Fibroblast of upper back skin (primary cell): ENCODE measurements at places on chromosomes 2 and 18.

DNA sequence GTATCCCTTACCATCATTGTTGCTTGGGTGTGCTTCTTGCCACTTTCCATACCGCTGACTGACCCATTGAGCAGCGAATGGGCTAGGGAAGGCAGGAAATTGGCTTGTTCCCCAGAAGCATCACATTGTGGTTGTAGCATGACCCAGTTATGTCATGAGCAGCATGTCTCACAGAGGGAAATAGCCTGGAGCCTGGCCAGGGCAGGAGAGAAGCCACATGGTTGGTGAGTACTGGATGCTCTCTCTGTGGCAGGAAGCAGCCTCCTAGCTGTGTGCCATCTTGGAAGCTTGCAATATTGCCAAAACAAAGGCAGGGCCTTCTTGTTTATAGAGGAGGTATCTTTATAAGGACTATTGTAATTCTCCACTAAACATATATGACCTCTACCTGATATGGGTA is 482.6 kb downstream of the PIK3C3 start:
- DNase-seq, result no peak

GRCh38 chr2:224333726-224334482 is 68.0 kb downstream of the FAM124B start:
- no peak for DNase-seq

- DNase-seq, result peak; percentile 72
Measured at GRCh38 chr18:7677001-7677400, 109.9 kb downstream of the PTPRM start.

- no peak for DNase-seq
Measured at GRCh38 chr2:46784278-46784677, 131.3 kb downstream of the MCFD2 start.

DNA sequence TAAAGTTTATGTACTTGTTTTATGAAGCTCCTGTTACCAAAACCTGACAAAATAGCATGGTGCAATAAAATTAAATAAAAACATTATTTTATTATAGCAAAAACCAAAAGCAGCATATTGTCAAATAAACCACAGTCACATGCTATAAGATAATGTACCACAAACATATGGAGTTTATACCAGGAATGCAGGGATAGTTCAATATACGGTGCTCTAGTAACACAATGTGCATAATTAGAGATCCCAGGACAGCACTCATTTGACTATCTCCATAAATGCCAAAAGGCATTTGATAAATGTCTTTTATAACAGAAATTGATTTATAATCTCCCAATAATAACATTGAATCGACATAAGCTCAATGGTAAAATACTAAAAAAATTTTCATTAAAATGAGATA is 402.0 kb downstream of the RND3 start:
- no peak for DNase-seq

DNA sequence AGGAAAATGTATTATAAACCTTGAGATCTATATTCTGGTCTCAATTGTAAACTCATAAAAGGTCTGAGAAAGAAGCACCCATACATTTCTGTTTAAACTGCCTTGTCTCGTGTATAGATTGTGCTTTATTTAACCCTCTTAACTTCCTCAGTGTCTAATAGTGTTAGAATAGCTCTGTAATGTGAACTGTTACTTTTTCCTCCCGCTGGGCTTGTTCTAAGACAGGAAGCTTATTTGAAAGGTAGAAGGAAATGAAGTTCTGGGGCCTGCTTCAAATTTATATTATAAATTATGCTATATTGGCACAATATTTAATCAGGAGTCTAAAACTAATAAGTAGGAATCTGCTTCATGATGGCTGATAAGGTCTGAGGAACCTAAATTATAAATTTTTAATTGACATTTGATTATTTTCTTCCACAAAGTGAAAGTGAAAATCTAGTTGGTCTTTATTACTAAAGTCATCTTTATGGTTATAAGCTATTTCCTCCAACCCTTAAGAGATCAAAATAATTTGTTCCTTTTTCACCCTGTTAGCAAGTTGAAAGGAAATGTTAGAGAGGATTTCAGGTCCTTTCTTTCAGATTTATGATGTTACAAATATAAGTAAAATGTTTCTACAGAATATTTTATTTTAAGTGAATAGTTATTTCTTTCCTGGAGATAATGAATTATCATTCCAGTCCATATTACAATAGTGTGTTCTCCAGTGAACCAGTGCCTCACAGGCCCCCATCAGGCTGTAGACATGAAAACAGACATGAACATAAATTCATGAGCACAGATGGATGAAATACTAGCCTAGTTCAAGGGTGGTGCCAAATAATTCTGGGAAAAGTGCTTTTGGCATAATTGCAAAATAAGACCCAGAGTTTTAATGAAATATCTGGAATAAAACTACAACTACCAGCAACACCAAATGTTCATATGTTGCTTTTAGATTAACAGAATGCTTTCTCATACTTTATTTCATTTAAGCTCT is 7.9 kb downstream of the MFSD6 start:
- DNase-seq, result no peak

DNA sequence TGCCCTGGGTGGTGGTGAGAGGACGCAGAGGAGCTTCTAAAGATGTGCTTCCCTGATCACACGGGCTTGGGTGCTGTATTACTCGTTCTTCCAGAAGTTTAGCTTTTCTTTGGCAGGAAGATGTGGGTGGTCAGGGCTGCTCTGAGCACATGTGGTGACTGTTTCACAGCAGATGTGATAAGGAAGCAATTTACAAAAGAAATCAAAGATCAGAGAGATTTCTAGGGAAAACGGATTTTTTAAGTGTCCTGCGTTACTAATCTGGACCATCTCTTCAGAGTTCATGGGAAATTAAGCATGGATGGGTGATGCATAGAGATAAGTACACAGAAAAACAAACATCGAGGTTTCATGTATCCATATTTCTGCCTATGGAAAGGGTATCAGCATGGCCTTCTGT is 99.4 kb downstream of the WDSUB1 start:
- DNase-seq, result no peak

DNA sequence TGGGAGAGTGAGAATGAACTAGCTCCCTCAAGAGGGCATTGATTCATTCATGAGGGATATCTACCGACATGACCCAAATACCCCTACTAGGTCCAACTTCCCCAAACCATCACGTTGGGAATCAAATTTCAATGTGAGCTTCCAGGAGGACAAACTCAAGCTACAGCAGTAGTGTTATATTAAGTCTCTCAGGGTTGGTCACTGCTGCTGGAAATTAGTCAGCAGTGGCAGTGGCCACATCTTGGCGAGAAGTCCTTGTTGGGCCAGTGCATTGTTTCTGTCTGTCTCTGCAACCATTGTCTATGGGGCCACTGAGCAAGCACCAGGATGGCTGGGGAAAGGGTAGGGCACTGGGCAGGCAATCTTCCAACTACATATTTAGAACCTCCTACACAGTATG is 47.5 kb downstream of the THUMPD2 start:
- no peak for DNase-seq

DNA sequence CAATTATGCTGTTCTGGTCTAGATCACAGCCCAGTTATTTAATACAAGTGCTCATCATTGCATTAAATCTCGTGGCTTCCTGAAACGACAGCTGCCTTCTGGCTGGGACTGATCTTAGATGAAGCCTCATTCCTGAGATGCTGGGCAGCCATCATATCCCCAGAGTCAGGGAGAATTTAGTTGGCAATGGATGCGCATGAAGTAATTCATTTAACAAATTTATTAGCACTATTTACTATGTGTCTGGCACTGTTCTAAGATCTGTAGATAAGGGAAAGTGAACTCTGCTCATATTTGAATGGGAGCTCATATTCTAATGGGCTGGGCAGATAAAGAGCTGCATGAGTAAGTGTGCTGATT is 244.7 kb downstream of the KCNS3 start:
- DNase-seq, result no peak

- peak; percentile 50 for DNase-seq
Measured at GRCh38 chr18:21129566-21130216, 18.1 kb upstream of the ROCK1 start.

DNA sequence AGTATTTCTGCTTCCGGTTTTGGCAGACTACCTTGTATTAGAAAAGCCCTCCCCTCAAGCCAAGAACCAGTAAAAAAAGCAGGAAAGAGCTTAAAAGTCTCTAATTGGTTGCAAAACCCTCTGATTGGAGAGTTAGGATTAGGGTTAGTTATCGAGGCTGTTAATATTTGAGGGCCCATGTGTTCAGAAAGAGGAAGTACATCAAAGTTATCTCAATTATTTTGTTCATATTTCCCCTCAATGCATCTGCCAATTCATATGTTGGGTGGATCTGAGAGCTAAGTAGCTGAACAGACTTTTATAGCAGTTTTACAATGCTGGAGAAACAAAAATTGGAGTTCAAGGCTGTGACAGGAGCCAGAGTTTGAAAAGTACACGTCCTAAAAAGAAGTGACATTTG is 43.1 kb upstream of the KLHL14 start:
- no peak for DNase-seq

- DNase-seq, result peak; percentile 99
Measured at GRCh38 chr2:676647-677055, 555 bp downstream of the TMEM18 start.

GRCh38 chr2:47616506-47616905 is 166.4 kb upstream of the MSH6 start:
- DNase-seq, result no peak

GRCh38 chr2:181138816-181139215 is 158.4 kb downstream of the UBE2E3 start:
- DNase-seq, result peak; percentile 28

GRCh38 chr2:55102056-55102812 is 52.0 kb upstream of the RTN4 start:
- peak; percentile 94 for DNase-seq

DNA sequence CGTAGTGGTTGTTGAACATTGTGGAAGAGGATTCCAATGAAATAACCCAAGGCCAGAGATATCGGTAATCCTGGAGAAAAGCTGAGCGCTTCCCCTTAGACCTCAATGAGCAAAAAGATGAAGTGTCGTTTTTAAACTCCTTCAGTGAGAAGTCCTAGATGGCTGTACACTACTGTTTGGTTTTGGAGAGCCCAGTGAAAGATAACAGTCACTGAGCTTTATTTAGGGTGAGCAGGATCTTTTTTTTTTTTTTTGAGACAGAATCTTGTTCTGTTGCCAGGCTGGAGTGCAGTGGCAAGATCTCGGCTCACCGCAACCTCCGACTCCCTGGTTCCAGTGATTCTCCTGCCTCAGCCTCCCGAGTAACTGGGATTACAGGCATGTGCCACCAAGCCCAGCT is 24.2 kb downstream of the LRRC30 start:
- DNase-seq, result no peak

- peak; percentile 31 for DNase-seq
Measured at GRCh38 chr2:153478289-153479261, at the start of gene RPRM. TSS of gene RPRM (minus strand) at chr2:153478762. CDS start at chr2:153478565, 197 bp downstream.

DNA sequence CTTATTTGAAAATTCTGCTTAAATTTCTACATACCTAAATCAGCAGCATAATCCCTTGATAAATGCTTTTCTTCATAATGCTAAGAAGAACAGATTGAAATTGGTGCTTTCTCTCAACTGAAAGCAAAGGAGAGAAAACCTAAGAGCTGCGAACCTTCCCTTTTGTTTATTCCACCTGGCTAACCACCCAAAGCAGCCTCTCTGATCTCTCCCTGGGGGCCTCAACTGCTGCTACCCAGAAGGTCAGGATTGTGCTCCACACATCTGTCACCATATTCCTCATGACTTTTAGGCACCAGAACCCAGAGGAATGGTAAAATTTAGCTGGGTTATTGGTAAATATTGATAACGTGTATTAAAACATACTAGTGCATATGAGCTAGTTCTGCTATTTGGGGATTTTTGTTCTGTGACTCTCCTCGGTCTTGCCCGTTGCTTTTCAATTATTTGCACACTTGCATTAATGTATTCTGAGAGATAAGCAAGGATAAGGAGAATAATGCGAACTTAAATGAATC is 334.1 kb downstream of the RIT2 start:
- no peak for DNase-seq

DNA sequence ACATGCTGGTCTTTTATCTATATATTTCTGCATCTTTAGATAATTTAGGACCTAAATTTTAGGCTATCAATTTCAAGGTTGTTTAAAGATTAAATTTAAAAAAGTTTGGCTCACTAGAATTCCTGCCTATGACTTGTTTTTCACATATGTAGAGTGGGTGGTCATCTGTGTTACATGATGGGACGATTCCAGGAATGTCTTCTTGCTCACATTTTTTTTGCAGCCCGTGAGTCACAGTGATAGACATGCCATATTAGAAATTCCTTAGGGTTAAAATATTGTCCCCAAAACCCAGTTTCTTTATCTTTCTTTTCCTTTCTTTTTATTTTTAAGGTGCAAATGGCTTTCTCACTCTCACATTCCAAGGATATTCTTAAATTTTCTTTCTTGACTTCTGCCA is 652.0 kb downstream of the PLCL1 start:
- DNase-seq, result peak; percentile 80

GRCh38 chr2:64478502-64479230 is 24.7 kb downstream of the LGALSL start:
- DNase-seq, result no peak

DNA sequence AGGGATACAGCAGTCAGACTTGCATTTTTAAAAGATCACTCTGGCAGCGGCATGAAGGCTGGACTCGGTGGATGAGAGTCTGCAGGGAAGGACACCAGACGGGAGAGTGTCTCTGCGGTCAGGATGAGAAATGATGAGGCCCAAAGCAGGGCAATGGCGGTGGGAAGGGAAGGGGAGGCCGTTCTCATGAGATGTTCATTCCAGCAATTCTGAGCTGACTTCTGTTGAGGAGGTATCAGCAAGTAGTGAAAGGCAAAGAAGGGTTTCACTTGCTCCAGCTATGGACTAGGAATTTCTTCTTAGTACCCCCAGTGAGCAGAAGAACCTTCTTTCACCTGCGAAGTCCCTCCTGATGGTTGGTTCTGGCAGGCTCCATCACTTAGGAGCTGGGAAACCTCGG is 63.0 kb downstream of the STEAP3 start:
- DNase-seq, result no peak

DNA sequence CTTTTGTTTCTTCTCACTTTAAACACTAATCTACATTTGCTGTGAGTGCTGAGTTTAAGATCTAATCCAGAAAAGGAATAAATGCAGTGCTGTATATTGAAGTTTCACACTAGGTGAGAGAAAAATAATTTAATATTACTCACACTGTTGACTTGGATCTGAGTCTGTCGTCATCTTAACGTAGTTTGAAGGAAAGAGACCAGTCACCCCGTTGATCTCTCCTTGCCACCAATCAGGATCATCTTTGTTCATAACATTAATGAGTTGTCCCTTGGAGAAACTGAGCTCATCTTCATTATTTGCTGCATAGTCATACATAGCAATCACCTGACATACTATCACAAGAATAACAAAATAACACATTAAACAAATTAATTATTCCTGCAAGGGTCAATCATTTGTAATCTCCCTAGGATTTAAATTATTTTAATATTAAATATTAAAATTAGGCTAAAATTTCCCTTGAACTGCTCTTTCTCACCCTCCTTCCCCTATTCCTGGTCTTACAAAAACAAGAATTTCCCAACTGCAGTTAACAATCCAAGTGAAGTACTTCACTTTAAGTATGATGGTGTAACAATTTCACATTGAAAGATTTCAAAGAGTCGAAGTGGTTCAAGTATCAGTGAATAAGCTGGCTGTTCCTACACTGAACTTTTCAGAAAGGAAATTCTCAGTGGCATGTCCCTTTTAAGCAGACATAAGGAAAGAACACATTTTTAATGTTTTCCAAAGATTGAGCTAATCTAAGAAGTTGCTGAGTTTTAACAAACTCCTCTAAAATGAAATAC is 71.3 kb downstream of the FAM228A start:
- DNase-seq, result no peak

GRCh38 chr2:181106789-181107627 is 126.6 kb downstream of the UBE2E3 start:
- peak; percentile 91 for DNase-seq
